ENCODE measurements at places on chromosomes 4 and X.

DNA sequence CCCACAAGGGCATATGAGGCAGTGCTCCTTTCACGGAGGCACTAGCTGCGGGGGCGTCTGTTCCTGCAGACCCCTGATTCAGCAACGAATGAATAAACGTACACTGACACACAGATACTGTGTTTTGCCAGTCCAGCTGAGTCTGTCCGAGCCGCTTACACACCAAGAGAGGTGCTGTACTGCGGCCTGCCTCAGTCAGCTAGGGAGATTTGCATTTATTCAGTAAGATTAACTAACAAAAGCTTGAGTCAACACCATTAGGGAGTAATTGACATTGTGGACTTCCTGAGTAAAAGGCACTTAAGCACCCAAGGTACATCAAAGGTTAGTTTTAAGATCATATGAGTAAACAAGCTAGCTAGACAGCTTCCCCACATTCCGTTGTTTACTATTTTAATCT, 31.0 kb upstream of the BEX4 start:
- no peak for DNase-seq

- DNase-seq = no peak
Measured at GRCh38 chr4:110614173-110614963, 8.5 kb downstream of the PITX2 start.

DNA sequence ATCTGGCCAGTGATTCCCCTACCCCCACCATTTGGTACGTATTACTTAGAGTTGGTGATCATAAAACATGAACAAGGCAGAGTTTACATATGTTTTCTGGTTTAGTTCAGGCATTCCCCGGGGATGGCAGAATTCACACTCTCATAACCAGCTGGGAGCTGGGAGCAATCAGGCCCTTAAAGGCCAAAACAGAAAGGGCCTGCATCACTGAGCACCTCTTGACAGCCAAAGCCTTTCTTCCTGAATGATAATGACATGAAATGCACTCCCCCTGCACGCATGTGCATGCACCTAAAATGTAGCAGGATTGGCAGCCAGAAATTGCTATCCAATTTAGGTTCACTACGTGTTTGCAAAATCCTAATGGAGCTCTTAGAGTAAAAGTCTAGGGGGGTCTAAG, 235.4 kb downstream of the GPC3 start:
- no peak for DNase-seq

DNA sequence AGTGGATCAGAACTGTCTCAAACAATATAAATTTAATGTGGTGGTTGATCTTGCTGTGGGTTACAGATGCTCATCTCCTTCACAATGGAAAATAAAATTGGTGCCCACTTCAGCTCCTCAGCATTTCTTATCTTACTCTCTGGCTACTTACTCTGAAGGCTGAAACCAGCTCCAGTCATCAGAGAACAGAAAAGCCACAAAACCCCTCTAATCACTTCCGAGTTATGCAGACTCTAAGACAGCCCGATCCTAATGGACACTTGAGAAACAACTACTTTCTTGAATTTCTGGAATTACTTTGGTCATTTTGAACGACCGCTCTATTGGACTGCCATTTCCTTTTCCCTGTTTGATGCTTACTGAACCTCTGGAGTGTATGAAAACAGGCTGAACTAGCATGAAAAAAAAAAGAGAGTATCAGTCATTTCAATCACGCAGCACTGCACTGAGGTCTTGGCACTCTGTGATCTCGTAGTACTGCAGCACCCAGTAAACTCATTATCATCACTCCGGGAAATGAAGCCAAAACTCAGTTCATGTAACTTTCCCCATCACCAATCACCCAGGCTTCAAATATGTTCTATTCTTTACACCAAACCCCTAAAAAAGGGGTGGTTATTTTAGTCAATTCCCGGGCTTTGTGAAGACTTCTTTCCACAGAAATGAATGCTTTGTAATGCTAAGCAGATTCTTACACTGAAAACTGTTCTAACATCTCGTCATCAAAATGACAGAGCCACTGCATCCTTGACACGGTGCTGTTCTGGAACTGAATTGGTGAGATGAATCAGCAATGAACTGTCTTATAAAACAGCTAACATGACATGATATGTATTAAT, 54.5 kb downstream of the TSPAN5 start:
- DNase-seq = no peak

DNA sequence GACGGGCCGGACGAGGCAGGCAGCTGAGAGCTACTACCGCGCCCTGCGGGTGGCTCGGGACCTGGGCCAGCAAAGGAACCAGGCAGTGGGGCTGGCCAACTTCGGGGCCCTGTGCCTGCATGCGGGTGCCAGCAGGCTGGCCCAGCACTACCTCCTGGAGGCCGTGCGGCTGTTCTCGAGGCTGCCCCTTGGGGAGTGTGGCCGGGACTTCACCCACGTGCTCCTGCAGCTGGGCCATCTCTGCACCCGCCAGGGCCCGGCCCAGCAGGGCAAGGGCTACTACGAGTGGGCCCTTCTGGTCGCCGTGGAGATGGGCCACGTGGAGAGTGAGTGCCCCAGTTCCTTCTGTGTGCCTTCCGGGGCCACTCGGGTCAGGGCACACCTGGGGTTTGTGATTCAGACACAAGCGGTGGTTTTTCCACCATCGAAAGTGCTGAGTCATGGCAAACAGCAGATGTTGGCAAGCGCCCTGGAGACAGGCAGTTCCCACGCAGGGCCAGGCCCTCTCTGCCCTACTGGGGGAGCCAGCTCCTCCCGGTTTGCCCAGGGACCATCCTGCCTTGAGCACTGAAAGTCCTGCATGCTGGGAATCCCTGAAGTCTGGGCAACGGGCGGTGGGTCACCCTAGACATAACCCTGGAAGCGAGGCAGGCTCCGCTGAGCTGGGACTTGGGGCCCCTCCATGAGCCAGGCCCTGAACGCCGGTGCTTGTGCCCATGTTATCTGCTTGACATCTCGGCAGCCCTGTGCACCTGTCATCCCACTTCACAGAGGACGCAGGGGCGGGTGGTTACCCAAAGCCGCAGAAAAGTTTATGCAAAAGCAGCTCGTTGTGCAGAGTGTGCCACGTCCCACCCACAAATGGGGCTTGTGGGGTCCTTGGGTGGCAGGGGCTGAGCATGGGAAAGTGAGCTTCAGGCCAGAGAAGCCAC, 29.5 kb downstream of the SH3TC1 start:
- DNase-seq = no peak

GRCh38 chr4:78960926-78961325, 21.7 kb upstream of the PAQR3 start:
- no peak for DNase-seq

- DNase-seq = no peak
Measured at GRCh38 chrX:130139474-130140201, 26.0 kb downstream of the AIFM1 start.

GRCh38 chr4:181418496-181418895, 824.7 kb upstream of the TENM3 start:
- DNase-seq = no peak

GRCh38 chrX:71095981-71096759, 519 bp downstream of the FOXO4 start:
- no peak for DNase-seq

- no peak for DNase-seq
Measured at GRCh38 chr4:2551118-2551517, 14.7 kb downstream of the FAM193A start.

GRCh38 chrX:131987252-131987651, 35.9 kb upstream of the STK26 start:
- no peak for DNase-seq

DNA sequence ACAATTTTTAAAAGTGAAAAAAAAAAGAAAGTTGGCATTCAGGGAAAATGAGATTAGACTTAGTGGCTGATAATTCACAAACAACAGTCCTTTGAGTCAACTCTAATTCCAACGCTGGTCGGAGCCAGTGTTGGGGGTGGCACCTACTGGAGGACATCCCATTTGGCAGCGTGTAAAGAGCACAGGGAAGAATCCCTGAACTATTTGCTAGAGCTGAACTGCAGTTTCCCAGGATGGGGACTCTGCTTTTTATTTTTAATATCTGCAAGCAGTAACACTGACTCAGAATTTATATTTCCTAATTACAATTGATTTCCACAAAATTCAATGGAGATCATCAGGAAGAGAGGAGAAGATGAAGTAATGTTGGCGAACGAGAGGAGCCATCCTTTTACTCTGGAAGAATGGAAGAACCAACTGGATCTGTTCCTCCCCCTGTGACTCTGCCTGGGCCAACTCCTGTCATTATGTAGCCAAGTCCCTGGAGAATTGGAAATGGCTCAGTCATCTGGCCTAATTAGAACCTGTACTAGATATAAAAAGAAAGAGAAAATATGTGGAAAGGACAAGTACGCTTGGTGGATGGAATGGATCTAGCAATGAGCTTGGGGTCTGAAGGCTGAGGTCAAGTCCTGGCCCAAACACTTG, 76.7 kb downstream of the IRF2 start:
- no peak for DNase-seq

GRCh38 chrX:105460376-105460775, 239.9 kb upstream of the TEX13A start:
- peak; percentile 11 for DNase-seq

DNA sequence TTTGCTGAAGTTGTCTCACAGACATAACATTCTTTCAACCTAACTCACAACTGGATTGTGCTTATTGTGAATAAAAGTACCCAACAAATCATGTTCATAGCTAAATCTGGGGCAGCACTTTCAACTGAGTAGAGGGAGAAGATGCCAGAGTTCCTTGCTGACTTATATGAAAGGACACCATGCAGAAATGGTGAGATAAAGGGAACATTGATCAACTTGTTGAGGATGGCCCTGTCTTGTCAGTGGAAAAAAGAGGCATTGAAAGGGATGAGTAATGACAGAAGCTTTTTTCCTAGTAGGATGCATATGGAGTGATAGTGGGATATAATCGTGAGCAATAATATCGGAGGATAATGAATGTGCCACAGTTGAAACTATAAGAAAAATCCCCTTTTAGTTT, 221.7 kb downstream of the ARHGAP24 start:
- peak; percentile 37 for DNase-seq

- DNase-seq = peak; percentile 46
Measured at GRCh38 chrX:38768079-38768478, 33.2 kb upstream of the MID1IP1 start.

- DNase-seq = no peak
Measured at GRCh38 chr4:165470009-165470408, 91.2 kb downstream of the CPE start.

GRCh38 chr4:53840643-53841042, 223.8 kb downstream of the CHIC2 start:
- no peak for DNase-seq

- no peak for DNase-seq
Measured at GRCh38 chr4:105135785-105136184, 10.9 kb upstream of the TET2 start.

GRCh38 chr4:124060261-124060918, 652.1 kb downstream of the ANKRD50 start:
- no peak for DNase-seq

- peak; percentile 87 for DNase-seq
Measured at GRCh38 chr4:104941661-104942062, 205.0 kb upstream of the TET2 start.

DNA sequence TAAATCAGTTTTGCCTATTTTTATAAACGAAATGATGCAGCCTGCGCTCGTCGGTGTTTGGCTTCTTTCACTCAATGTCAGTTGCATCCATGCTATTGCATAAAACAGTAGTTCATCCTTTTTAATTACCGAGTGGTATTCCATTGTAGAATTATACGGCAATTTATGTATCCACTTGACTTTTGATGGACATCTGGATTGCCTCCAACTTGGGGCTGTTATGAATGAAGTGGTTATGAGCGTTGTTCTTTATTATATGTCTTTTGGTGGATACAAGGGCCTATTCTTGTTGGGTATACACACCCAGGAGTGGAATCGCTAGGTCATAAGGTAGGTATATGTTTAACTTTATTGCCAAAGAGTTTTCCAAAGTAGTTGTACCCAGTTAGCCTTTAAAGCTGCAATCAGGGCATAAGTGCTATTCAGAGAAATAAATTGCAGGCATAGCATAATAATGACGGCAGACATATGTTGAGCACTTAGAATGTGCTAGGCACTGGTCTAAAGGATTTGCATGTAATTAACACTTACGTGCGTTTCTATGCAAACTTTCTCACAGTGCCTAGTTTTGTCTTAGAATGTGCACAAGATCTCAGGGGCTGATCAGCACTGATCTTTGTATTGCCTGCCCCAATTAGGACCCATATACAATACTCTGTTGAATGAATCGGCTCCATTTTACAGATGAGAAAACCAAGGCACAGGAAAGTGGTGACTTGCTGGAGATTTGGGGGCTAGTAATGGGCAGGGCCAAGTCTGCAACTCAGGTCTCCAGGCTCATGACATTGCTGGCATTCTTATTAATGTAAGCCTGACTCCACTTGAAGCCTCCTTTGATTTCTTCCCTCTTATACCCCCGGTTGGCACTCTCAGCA, 407.0 kb downstream of the BCOR start:
- no peak for DNase-seq

GRCh38 chr4:139300431-139301112, 733 bp upstream of the NAA15 start:
- peak; percentile 15 for DNase-seq

DNA sequence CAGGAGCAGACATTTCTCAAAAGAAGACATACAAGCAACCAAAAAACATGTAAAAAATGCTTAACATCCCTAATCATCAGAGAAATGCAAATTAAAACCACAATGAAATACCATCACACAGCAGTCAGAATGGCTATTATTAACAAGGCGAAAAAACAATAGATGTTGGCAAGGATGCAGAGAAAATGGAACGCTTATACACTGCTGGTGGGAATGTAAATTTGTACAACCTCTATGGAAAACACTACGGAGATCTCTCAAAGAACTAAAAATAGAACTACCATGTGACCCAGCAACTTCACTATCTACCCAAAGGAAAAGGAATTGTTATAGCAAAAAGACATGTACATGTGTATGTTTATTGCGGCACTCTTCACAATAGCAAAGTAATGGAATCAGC, 71.5 kb downstream of the PPP4R3C start:
- DNase-seq = no peak

DNA sequence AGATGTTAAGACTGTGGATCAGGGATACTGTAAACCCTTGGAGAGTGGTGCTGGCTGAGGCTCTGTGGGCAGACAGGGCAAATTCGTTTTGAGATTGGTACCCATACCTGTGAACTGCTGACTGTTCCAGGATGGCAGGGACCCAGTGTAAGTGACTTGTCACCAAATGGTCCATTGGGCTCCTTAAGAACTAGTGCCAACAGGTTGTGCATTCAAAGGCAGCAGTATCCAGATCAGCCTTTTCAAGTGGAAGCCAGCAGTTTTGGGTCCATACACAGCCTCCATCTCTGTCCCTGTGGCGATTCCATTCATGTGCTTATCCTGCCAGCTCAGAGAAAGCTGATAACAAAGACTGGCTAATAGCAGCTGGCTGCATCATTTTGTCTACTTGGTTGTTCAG, 84.0 kb upstream of the SCOC start:
- no peak for DNase-seq

DNA sequence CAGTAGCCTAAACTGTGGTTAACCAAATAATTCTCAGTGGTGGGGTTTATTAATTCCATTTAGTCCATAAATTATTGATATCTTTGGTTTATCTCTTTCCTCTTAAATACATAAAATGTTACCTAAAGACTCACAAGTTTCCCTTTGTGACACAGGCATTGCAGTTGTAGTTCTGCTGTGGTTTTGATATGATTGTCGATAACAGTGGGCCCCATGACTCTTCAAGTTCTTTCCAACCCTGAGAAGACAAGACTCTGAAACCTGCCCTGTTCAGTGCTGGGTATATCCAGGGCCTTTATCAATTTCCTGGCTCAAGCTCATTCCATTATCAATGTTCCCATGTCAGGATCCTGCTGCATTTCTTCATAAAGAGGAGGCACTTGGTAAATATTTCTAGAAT, 117.9 kb upstream of the TBC1D9 start:
- DNase-seq = no peak

- no peak for DNase-seq
Measured at GRCh38 chrX:51598899-51599298, 19.8 kb downstream of the CENPVL3 start.

- no peak for DNase-seq
Measured at GRCh38 chrX:136759968-136760367, 20.8 kb downstream of the ARHGEF6 start.
